ENCODE measurements at places on chromosomes 16 and 17. TPM values are rescaled to one million over a fixed set of nuclear protein-coding genes. Genes with fewer than 3 reads are reported as not detected.

GRCh38 chr17:76075364-76076145 lies 974 bp downstream of the GALR2 start:
- no peaks in the 10 kb centered on the region for H3K36me3 ChIP-seq
- peaks cover 65% of the 10 kb centered on the region for H3K27me3 ChIP-seq
- peak overlapping the region; percentile 5 for H3K4me3 ChIP-seq
- H3K4me1 ChIP-seq = peaks cover 68% of the 10 kb centered on the region
- DNase-seq = no peak

DNA sequence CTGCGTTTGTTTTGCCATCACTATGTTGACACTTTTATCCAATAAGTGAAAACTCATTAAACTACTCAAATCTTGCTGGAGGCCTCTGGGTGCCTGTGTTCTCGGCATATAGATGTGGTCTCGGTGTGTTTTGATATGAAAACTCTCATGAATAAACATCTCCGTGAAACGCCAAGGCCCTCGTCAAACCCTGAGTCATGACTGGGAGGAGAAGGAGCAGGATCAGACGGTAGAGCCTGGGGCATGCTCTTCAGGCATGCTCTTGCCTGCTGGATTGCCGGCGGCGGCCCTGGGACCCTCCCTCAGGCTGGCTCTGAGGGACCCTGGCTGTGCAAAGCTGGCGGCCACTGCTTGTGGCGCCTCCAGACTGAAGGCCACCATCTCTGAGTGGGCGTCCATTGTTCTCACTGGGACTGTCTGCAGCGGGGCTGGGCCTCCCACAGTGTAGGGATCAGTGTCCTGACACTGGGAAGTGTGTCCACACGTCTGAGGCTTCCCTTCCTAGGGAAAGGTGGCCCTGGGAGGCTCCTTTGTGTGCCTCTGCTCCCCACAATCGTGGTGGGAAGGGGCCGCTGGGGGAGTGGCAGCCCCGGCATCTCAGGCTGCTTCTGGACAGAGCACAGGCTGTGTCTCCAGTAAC lies 1.7 kb upstream of the NPB start:
- H3K36me3 ChIP-seq = peaks cover 70% of the 10 kb centered on the region
- peaks cover 13% of the 10 kb centered on the region for H3K4me1 ChIP-seq
- DNase-seq = no peak

KRTAP4-9 gene
- total RNA-seq = not detected

GRCh38 chr17:40350689-40351358 lies 13.7 kb downstream of the GJD3 start:
- no peak overlapping the region for H3K4me3 ChIP-seq
- no peak overlapping the region for H3K27ac ChIP-seq
- no peaks in the 10 kb centered on the region for H3K27me3 ChIP-seq
- peaks cover 76% of the 10 kb centered on the region for H3K4me1 ChIP-seq
- no peaks in the 10 kb centered on the region for H3K36me3 ChIP-seq
- no peak for DNase-seq

DNA sequence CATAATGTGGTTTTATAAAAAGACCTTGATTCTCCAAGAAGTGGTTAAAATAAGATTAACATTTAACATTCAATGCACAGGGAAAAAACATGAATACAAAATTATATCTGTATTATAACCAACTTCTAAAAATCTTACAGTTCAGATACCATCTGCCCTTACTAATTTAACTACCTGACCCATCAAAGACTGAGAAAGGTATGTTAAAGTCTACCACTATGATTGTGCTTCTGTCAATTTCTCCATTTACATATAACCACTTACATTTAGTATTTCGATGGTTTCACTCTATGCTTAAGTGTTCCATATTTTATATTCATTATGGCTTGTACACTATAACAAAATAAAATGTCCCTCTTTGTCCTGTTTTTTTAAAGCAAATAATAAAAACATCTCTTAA lies 14.6 kb downstream of the AP1G1 start:
- no peak overlapping the region for H3K27ac ChIP-seq
- H3K4me3 ChIP-seq = no peak overlapping the region
- peaks cover 66% of the 10 kb centered on the region for H3K4me1 ChIP-seq
- H3K27me3 ChIP-seq = no peaks in the 10 kb centered on the region
- peaks cover 48% of the 10 kb centered on the region for H3K36me3 ChIP-seq

- no peaks in the 10 kb centered on the region for H3K36me3 ChIP-seq
- H3K27ac ChIP-seq = no peak overlapping the region
These were observed 23.8 kb upstream of the EIF1 start for GRCh38 chr17:41664587-41665565.

- H3K27ac ChIP-seq = no peak overlapping the region
- H3K4me3 ChIP-seq = no peak overlapping the region
- H3K36me3 ChIP-seq = peaks cover 2% of the 10 kb centered on the region
- no peak for DNase-seq
These were observed 3.9 kb downstream of the MEAK7 start for GRCh38 chr16:84500531-84500930.

TM4SF5 gene
- not detected for total RNA-seq

CNTNAP4 gene
- total RNA-seq = not detected

TMIGD1 gene
- not detected for total RNA-seq

OR2C1 gene
- not detected for total RNA-seq

DNA sequence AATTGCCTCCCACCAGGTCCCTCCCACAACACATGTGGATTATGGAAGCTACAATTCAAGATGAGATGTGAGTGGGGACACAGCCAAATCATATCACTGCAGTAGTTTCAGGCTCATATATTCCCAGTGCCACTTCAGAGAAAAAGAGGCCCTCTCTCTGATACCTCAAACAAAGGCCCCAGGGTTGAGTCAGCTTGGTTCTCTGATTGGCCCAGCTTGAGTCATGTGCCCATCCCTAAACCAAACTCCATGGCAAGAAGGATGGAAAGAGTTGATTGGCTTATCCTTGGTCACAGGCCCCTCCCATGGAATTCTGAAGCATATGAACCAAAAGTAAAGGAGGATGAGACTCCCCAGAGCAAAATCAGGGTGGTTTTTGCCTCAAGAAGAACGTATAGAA lies 75.9 kb upstream of the IRX6 start:
- H3K4me3 ChIP-seq = no peak overlapping the region
- no peak overlapping the region for H3K27ac ChIP-seq
- H3K36me3 ChIP-seq = no peaks in the 10 kb centered on the region

GRCh38 chr17:29592850-29593551 lies at the start of gene ANKRD13B:
Gene ANKRD13B (plus strand): TSS chr17:29593132. CDS start chr17:29593622, 490 bp downstream.
- no peaks in the 10 kb centered on the region for H3K36me3 ChIP-seq
- peak within 1 kb of the TSS; percentile 74 for H3K4me3 ChIP-seq
- peak within 1 kb of the TSS; percentile 92 for H3K27ac ChIP-seq
- peak; percentile 44 for DNase-seq
- H3K27me3 ChIP-seq = no peaks in the 10 kb centered on the region

CDC6 gene
- 0.64 TPM for total RNA-seq

KRTAP1-1 gene
- total RNA-seq = not detected

- H3K4me1 ChIP-seq = peaks cover 3% of the 10 kb centered on the region
- peaks cover 15% of the 10 kb centered on the region for H3K27me3 ChIP-seq
- DNase-seq = no peak
- H3K27ac ChIP-seq = no peak overlapping the region
- H3K36me3 ChIP-seq = no peaks in the 10 kb centered on the region
These were observed 6.9 kb downstream of the CARMIL2 start for GRCh38 chr16:67651847-67652246.

TEKT1 gene
- total RNA-seq = not detected

AHSP gene
- total RNA-seq = not detected

GRCh38 chr16:71552698-71553503 lies 24.0 kb downstream of the TAT start:
- no peaks in the 10 kb centered on the region for H3K36me3 ChIP-seq
- no peaks in the 10 kb centered on the region for H3K4me1 ChIP-seq
- no peak overlapping the region for H3K27ac ChIP-seq
- H3K27me3 ChIP-seq = peaks cover 7% of the 10 kb centered on the region
- DNase-seq = no peak
- no peak overlapping the region for H3K4me3 ChIP-seq

ASGR1 gene
- total RNA-seq = 0.38 TPM

DNA sequence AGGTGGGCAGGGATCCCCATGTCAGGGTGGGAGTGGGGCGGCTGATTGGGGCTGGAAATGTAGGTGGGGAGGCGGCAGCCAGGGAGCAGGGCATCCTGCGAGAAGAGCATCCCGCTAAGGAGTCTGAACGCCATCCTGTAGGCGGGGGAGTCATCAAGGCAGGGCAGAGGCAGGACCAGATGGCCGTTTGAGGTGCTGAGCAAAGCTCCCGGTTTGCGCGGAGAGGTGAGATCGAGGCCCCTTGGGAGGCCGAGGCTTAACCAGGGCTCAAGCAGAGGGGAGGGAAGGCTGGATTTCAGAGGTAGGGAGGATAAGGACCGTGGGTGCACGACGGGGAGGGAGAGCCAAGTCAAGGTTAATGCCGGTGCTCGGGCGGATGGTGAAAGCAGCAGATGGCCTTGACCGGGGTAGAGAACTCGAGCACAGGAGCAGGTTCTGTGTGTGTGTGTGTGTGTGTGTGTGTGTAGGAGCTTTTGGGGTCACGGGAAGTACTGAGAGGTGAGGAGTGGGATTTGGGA lies 472 bp upstream of the NME2 start:
- H3K4me3 ChIP-seq = peak overlapping the region; percentile 91
- no peaks in the 10 kb centered on the region for H3K27me3 ChIP-seq
- peak overlapping the region; percentile 76 for H3K27ac ChIP-seq
- peak; percentile 33 for DNase-seq
- peaks cover 8% of the 10 kb centered on the region for H3K4me1 ChIP-seq

DNA sequence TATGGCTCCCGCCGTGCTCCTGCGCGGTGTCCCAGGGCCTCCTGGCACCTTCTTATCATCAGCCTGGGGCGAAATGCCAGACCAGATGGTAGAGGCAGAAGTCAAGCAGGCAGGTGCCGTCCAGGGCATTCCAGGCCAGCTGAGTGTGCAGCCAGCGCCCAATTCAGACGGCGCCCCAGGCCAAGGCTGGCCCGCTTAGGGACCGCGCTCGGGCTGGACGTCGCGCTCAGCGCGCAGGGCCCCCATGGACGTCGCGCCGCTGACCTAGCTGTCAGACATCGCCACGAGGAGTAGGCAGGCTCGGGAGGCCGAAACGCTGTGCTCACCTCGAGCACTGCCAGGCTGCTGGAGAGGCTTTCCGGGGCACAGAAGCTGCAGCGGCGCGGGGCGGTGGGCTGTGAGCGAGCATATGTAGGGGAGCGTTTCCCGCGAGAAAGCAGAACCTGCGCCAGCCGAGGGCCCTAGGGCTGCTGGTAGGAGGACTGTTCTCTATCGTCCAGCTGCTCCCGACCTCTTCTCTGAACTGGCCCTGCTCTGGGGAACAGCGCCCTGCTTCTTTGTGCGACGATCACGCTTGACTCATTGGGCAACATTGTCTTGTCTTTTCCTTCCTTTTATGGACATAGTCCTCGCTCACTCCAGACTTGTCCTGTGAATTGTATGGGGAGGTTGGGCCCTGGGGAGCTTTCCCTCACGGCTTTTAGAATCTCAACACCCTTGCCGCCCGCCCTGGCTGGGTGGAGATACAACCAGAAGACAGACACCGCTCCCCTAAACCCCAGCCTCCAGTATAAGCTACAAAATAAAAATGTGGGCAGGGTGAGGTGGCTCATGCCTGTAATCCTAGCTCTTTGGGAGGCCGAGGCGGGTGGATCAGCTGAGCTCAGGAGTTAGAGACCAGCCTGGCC lies 8.4 kb upstream of the CA4 start:
- no peaks in the 10 kb centered on the region for H3K4me1 ChIP-seq
- H3K27ac ChIP-seq = no peak overlapping the region
- H3K27me3 ChIP-seq = peaks cover 56% of the 10 kb centered on the region
- H3K36me3 ChIP-seq = no peaks in the 10 kb centered on the region
